Dermis blood vessel endothelial cell (primary cell): ENCODE measurements at places on chromosomes 13 and 19. TPM values are rescaled to one million over a fixed set of nuclear protein-coding genes. Genes with fewer than 3 reads are reported as not detected.

ADPRHL1 gene
- 1.0 and 1.7 TPM in 2 replicates for total RNA-seq

DNASE2 gene
- total RNA-seq, result 23.3 and 31.3 TPM in 2 replicates

MYH14 gene
- total RNA-seq, result 0.17 and 0.28 TPM in 2 replicates

DACH1 gene
- total RNA-seq, result 2.9 and 5.1 TPM in 2 replicates

FAM124A gene
- 9.4 and 9.7 TPM in 2 replicates for total RNA-seq

MZT1 gene
- total RNA-seq, result 10.0 and 12.7 TPM in 2 replicates

CATSPERD gene
- not detected in 2 replicates for total RNA-seq

SCGB2B2 gene
- not detected in 2 replicates for total RNA-seq

LGALS14 gene
- not detected in 2 replicates for total RNA-seq

LYL1 gene
- total RNA-seq, result 51.8 and 55.0 TPM in 2 replicates

- no peak for DNase-seq
These were observed 17.2 kb upstream of the DCUN1D2 start for GRCh38 chr13:113507505-113508345.

DNA sequence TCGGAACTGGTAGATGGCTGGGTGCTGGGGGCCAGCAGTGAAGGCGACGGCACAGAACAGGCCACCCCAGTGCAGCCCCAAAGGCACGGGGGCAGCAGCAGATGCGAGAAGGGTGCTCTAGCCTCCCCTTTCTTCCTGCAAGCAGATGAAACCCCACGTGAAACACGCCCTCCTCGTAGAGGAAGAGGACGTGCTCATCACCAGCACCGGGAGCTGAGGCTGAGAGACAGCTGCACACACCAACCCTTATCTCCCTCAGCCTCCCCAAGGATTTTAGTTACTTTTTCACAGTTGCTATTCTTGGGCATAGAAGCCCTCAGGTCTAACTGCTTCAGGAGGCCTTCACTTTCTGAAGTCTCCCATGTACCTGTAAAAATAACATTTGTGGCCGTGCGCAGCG, 11.9 kb downstream of the ZNF787 start:
- no peak for DNase-seq

DNA sequence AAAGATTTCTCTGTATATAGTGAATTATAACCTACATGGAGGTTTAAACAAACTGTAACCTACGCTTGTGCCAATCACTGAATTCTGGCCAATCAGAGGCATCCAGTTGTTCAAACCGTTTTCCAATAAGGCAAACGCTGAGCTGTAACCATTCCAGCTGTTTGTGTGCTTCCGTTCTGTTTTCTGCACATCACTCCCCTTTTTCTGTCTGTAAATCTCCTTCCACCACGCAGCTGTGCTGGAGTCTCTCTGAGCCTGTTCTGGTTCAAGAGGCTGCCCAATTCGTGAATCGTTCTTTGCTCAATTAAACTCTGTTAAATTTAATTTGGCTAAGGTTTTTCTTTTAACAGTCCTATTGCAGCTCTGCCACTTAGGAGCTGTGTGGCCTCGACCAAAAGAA, 552.5 kb downstream of the FGF9 start:
- no peak for DNase-seq

GRCh38 chr19:8237026-8237425, 27.9 kb downstream of the CERS4 start:
- DNase-seq, result no peak

- no peak for DNase-seq
These were observed 6.6 kb upstream of the TEX101 start for GRCh38 chr19:43408043-43408442.

DNA sequence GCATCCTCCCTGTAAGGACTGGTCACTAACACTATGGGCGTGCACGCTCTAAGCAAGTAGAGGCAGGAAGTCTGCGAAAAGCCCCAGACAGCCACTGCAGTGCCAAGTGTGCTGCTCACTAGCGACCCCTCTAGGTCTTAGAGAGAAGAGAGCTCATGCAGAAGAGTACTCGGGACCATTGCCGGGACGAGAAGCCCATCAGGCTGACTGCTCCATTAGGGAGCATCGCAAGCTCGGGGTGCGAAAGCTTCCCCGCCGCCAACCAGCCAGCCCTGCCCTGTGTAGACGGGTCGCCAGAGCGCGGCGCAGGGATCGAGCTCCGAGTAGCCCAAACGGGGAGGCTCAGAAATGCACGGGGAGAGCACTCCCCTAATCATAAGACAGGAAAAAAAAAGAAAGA, 16.6 kb downstream of the POU4F1 start:
- DNase-seq, result no peak

- DNase-seq, result no peak
These were observed 29.9 kb upstream of the ARGLU1 start for GRCh38 chr13:106597749-106598395.

DNA sequence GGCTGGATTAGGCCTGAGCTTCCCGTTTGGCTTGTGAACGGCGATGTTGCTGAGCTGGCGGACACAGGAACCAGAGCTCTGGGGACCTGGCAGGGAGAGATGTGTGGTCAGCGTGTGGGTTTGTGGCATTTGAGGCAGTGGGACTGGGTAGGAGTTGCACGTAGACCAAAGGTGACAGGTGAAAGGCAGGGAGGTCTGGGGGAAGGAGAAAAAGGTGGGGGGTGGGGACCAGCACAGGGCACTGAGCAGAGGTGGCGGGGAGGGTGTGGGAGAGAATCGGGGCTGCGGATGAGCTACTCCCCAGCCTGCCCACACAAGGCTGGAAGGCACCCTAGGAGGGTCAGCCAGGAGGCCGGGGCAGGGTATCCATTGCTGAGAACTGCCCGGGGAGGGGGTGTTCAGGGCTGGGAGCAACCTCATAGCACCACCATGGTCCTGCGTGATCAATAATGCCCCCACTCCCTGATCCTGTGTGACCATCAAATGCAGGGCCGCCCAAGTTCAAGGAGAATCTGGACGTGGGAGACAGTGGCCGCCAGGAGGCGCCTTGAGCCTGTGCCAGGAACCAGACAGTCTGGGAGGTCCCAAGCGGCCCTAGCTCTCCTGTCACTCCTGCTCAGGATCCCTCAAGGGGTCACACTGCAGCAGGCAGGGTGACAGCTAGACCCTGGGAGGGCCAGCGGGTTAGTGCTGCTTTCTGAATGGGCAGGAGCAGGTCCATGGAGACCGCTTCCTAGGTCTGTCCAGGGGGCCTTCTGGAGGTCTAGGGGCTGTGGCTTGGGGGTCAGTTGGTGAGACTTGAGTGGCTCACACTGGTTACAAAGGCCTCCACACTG, 12.8 kb upstream of the SELENOW start:
- peak; percentile 86 for DNase-seq

GRCh38 chr19:38434549-38435051, 1.1 kb downstream of the RYR1 start:
- DNase-seq, result no peak

GRCh38 chr19:43684326-43684725, 14.4 kb upstream of the PLAUR start:
- no peak for DNase-seq

DNA sequence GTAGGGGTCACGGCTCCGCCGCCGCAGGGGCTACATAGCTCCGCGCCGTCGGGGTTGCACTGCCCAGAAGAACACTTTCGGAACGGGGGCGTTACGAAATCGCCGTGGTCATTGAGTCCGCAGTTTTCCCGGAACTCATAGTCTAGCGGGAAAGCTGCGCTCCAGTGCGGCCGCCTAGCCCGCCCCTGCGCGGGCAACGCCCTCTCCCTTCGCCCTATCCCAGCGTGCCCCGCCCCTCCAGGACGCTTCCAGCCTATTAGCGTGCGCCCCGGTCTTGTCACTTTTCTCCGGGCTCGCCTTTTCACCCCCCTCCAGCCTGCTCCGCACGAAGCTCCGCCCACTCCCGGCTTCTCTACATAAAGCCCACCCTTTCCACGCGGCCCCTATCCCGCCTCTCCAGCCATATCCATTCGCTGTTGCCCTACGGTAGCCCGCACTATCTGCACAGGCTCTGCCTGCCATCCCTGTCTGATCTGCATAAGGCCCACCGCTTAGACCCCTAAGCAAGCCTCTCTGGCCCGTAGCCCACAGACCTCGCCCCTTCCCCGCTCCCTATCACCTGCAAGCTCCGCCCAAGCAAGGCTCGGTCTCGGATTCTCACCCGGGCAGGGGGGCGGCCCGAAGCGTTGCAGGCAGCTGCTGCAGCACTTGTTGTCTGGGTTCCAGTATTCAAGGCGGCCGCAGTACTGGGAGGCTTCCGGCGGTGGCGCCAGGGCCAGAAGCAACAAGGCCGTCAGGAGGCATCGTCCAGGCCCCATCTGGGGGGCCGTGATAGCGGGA, 1.6 kb downstream of the IGFLR1 start:
- peak; percentile 96 for DNase-seq

DNA sequence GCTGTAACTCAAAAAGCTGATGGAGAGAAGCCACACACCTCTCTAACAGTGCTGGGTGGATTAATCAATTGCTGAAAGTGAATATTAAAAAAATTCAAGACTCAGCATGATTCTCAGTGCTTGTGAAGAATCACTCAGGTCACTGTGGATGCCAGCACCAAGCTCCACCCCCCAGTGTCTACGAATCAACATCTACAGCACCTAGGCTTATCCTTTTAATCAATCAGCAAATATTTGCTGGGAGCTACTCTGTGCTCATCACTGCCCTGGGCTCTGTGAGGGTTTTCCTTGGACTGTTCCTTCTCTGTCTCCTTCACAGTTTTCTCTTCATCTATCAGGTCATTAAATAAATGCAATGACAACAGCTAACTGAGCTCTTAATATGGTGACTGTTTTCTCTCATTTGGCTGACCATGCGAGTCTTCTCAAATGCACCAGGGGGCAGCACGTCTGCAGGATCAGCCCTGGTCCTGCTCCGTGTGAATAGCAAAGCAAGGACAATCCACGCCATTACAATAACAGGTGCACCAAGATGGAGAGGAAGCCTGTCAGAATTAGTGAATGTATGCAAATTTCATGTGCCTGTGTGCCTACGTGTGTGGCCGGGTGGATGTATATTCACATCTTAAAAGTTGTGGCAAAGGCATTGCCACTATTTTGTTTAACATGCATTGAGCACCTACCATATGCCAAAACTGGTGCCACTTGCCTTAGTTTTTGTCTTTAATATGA, 14.6 kb upstream of the C13orf42 start:
- peak; percentile 83 for DNase-seq

DNA sequence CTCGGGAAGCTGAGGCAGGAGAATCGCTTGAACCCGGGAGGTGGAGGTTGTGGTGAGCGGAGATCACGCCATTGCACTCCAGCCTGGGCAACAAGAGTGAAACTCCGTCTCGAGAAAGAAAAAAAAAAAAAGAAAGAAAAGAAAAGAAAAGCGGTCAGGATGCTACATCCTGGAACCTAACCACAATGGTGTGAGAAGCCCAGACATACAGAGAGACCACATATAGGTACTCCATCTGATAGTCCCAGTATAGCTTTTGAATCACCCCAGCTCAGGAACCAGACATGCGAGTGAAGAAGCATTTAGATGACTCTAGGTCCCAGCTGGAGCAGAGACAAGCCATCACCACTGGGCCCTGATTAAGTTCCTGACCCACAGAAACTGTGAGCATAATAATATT, 3.2 kb downstream of the IFNL1 start:
- DNase-seq, result no peak

- DNase-seq, result no peak
These were observed 9.1 kb downstream of the KL start for GRCh38 chr13:33025220-33025744.

DNA sequence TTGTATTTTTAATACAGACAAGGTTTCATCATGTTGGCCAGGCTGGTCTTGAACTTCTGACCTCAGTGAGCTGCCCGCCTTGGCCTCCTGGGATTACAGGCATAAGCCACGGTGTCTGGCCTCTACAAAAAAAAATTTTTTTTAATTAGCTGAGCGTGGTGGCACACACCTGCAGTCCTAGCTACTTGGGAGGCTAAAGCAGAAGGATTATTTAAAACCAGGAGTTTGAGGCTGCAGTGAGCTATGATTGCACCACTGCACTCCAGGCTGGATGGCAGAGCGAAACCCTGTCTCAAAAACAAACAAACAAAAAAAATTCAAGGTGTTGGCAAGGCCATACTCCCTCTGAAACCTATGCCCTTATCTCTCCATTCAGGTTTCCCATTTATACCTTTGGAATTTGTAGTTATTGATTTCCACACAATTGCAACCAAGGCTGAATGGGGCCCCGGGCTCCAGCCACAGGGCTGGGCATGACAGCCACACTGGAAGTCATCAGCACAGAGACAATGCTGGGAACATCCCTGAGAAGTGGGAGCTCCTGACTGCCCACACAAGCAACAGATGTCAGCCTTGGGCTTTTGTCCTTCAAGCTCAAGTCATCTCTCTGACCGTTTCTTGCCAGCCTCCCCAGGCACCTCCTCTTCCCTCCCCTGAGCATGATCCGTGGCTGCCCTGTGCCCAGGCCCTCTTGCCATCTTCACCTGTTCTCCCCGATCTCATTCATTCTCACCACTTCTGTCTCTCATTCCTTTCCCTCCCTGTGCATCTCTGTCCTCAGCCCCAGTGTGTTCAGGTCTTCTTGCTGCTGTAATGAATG, 27.2 kb upstream of the CALM3 start:
- no peak for DNase-seq

- DNase-seq, result no peak
These were observed 15.9 kb upstream of the IZUMO2 start for GRCh38 chr19:50178859-50179537.

GRCh38 chr13:45167611-45168554, 33.0 kb downstream of the KCTD4 start:
- DNase-seq, result no peak

- no peak for DNase-seq
These were observed 25.3 kb upstream of the GPR183 start for GRCh38 chr13:99332456-99332855.

DNA sequence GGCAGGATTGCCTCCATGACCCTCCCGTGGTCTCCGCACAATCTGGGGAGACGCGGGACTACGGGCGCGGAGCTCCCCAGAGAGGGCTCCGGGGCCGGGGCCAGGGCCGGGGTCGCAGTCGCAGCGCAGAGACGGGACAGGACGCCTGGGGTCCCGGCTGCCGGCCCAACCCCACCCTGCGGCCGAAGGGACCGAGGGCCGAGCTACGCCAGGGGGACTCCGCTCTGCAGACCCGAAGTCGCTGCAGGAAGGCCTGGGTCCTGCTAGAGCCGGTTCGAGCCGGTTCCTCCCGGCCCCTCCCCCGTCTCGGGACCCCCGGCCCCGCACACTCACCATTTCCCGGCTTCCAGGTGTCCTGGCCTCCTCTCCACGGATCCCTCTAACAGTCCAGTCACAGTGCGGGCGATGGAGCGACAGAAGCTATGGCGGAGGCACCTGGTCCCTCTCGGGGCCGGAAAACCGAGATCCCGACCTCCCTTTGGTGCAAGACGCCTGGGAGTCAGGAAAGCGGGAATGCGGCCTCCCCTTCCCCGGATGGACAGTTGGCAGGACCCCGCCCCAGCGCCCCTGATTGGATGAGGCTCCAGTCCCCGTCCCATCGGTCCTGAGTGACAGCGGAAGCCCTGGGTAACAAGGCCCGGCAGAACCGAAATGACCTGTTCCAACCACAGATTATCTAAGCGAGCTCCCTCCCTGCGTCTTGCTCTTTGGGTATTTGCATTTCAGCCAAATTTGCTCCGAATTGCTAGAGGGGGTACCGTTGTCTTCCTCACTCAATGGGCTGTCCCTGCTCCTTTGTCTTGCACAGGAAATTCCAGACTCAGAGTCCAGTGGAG, at the start of gene ZNF625:
TSS of gene ZNF625 (minus strand) at position 512 of the 836 bp plus-strand sequence. CDS start at position 336, 176 bp downstream.
- peak; percentile 72 for DNase-seq

DNA sequence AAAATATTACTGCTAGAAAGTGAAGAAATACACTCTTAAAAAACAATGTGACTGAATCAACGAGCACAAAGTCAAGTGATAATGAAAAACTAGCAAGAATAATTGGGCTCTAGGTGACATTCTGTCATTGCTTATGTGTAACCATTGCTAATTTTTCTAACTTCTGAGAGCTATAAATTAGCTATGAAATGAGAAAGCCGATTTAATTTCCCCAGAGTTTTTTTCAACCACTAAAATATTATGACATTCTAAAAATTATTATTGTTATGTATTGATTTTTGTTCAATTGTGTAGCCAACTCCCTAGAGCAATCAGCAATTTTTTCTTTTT, 458.6 kb upstream of the ATXN8OS start:
- DNase-seq, result no peak

GRCh38 chr13:23672616-23673015, 102.4 kb downstream of the TNFRSF19 start:
- DNase-seq, result no peak
